Transverse colon (tissue), 4 donors: ENCODE measurements at places on chromosomes 4 and X. TPM values are rescaled to one million over a fixed set of nuclear protein-coding genes. Genes with fewer than 3 reads are reported as not detected.
A peak's percentile ranks its signal among the peaks of the same experiment; 100 is the strongest.

The PNMA6F gene
- total RNA-seq = not detected

The S100P gene
- total RNA-seq = not detected

The SHOX gene
- total RNA-seq = 0.16 TPM

The TMPRSS11D gene
- not detected for total RNA-seq

The EVC2 gene
- 10.5 TPM for total RNA-seq

The NEUROG2 gene
- total RNA-seq = not detected

The RAB9B gene
- 1.7 TPM for total RNA-seq

The BEX4 gene
- 27.5 TPM for total RNA-seq

The ABLIM2 gene
- 11.1 TPM for total RNA-seq

- no peak for DNase-seq
Observed at GRCh38 chr4:89889289-89889688, 5.4 kb upstream of the MMRN1 start.

DNA sequence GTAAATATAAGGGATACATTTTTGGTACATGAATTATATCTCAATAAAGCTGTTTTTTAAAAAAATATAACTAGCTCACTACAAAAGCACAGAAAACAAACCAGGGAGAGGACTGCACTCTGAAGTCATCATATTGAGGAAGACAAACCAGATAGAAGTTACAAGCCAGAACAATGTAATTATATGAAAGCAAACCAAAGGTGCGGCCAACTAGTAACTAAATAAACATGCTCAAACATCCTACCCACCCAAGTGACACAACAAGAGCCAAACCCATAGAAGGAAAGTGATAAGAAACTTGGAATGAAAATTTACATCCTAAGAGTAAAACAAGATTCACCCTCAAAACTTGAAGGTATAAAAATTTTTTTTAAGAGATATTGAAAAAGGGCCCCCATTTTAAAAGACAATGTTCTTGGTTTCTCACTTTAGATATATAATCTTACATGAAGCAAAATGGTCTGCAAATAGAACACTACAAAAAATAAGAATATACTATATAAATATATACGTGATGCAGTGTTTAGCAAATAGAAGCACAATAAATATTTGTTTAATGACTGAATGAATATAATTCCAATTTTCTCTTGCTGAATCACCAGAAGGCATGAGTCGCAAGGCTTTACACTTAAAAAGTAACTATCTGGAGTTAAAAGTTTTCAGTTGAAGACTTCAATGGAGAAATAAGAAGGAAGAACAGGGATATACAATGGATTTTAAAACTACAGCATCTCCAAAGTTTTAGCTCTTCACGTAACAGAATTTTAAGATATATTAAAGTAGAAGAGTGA, 4.0 kb upstream of the SH3D19 start:
- no peak for DNase-seq

- no peak for DNase-seq
Observed at GRCh38 chr4:107452717-107453630, 267.1 kb downstream of the PAPSS1 start.

DNA sequence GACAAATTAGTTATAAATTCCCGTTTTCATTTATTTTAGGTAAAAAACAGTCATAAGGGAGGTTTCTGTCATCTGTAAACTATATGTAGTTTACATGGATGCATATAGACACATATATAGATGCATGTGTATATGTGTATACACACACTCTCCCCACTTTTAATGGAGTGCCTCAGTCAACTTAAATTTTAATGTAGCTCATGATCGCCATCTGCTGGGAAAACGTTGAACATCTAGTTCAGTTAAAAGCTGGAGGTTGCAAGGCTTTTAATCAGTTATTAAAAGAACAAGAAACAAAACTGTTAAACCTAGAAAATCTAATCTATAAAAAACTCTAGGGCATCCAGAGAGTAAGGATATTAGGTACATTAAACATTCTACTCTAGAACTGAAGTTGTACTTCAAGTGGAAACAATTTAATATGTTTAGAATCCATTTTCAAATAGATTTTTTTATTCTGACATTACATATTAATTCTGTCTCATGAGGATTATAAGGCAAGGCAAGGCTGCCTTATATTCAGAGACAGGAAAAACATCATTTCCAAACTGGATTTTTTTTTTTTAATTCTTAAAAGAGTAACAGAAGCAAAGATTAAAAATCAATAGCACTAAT, 122.6 kb downstream of the SHISA3 start:
- DNase-seq = peak; percentile 18

GRCh38 chr4:94232519-94232918, 24.9 kb downstream of the SMARCAD1 start:
- no peak for DNase-seq

DNA sequence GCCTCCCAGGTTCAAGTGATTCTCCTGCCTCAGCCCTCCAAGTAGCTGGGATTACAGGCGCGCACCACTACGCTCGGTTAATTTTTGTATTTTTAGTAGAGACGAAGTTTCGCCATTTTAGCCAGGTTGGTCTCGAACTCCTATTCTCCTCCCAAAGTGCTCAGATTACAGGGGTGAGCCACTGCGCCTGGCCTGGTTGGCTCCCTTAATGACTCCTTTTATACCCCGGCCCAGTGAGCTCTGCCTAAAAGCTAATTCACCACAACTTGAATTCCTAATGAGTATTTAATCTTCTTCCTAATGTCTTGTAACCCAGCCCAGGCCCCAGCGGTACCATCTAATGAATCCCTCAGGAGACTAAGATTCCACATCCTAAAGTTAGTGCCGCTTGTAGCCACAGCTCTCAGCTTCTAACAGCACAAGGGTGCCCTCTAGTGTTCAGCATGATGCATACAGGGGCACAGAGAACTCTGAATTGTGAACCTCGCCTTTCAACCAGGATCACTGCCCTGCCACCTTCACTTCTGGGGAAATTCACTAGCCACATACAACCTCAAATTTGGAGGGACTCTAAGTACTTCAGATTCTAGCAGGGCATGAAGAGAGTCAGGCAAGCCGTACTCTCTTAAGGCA, 89.5 kb downstream of the OR13H1 start:
- DNase-seq = peak; percentile 43

DNA sequence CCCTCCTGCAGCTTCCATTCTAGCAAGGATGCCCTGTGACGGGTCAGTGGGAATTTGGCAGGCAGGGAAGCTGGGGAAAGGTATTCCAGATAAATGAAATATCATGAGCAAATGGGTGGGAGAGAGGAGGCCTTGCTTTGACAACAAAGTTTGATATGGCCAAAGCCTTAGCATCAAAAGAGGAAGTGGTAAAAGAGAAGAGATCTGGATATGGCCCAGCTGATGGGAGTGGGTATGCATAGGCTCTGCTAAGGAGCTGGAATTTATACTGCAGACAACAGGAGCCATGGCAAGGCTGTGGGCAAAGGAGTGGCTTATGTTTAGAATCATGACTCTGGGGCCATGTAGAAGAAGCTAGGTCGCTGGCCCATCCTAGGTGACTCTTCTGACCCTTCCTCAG, 89.2 kb downstream of the PJA1 start:
- DNase-seq = no peak

DNA sequence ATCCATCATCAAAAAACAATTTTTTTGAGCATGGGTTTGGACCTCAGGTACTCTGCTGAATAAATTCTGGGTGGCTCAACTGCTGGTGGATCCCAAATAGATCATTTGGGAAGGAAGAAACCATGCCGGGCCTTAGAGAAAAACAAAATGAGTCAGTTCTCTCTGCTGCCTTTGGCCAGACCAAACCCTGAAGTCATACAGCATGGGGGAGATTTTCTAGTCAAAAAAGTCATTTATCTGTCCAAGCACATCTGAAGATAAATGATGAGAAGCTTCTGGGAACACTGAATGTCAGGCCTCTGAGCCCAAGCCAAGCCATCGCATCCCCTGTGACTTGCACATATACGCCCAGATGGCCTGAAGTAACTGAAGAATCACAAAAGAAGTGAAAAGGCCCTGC, 261.4 kb downstream of the DHX15 start:
- no peak for DNase-seq

GRCh38 chr4:2886161-2886560, 42.5 kb downstream of the ADD1 start:
- no peak for DNase-seq

- no peak for DNase-seq
Observed at GRCh38 chrX:109842611-109843010, 109.6 kb upstream of the ACSL4 start.

DNA sequence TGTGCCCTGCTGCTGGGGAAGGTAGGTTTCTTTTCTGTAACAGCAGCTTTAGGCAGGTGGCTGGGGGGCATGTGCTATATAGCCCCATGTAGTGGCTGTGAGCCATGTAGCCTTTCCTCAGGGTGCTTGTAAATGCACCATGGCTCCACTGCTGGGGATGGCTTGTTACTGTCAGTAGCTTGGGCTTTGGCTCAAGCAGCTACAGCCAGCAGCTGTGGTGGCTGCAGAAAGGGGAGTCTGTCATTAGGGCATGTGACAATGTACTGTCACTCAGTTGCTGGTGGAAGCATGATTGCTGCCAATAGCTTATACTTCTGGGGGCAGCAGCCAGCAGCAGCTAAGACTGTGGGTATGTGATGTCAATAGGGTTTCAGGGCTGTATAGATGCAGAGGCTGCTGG, 33.9 kb upstream of the DDIT4L start:
- no peak for DNase-seq

DNA sequence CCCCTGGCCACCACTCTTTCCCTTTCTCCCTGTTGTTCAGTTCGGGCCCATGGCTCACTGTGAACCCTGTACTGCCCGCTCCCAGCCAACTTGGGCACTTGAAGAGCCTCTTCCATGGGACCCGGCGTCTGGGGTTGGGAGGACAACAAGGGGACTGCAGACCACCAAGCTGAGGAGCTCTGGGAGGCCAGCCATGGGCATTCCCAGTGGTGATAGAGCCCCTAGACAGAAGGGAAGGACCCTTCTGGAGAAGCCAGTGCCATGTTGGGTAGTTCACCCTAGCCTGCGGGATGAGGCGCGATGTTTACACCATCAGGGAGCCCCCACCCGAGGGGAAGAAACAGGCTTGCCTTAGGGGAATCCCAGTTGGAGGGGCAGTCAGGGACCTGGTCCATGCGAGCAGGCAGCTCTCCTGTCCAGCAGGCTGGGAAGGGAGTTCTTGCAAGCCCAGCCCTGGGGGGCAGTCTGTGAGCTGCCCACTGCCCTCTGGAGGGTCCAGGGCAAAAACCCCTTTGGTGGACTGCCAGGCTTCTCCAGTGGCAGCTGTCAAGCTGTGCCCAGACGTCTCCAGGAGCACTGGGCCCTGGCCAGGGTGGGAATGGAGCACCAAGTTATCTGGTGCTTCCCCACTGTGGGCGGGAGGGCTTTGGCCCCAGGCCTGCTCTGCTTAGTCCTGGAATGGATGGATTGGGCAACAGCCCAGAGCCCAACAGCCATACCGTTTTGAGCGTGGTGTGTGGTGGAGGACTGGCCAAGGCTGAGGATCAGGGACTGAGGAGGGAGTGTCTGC, 23.7 kb upstream of the UBA1 start:
- no peak for DNase-seq

GRCh38 chr4:40986375-40986774, 228.0 kb downstream of the APBB2 start:
- DNase-seq = no peak

DNA sequence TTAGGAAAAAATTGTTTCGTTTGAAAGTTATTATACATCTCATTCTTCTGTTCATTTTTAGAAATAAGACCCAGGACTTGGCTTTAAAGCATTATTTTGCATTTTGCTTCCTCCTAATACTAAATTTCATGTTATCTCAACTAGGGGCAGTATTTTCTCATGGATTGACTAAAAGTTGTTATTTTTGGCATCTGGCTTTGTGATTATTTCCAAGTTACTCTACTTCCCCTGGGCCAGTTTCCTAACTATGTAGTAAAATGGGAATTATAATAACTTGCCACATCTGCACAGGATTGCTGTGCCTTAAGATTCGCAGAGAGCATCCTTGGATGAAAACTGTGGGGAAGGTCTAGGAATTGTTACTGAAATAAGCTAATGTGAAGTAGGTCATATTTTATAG, 3.0 kb downstream of the RBPJ start:
- no peak for DNase-seq

DNA sequence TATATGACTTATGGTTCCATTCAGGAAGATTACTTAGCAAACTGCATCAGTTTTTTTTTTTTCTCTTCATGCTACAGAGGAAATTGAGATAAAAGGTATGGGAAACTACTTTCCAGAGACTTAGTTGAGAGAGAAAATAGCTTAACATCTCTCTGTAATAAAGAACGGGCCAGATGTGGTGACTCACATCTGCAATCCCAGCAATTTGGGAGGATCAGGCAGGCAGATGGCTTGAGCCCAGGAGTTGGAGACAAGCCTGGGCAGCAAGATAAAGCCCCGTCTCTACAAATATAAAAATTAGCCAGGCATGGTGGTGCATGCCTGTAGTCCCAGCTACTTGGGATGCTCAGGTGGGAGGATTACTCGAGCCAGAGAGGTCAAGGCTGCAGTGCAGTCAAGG, 271.2 kb upstream of the TENM3 start:
- DNase-seq = no peak

DNA sequence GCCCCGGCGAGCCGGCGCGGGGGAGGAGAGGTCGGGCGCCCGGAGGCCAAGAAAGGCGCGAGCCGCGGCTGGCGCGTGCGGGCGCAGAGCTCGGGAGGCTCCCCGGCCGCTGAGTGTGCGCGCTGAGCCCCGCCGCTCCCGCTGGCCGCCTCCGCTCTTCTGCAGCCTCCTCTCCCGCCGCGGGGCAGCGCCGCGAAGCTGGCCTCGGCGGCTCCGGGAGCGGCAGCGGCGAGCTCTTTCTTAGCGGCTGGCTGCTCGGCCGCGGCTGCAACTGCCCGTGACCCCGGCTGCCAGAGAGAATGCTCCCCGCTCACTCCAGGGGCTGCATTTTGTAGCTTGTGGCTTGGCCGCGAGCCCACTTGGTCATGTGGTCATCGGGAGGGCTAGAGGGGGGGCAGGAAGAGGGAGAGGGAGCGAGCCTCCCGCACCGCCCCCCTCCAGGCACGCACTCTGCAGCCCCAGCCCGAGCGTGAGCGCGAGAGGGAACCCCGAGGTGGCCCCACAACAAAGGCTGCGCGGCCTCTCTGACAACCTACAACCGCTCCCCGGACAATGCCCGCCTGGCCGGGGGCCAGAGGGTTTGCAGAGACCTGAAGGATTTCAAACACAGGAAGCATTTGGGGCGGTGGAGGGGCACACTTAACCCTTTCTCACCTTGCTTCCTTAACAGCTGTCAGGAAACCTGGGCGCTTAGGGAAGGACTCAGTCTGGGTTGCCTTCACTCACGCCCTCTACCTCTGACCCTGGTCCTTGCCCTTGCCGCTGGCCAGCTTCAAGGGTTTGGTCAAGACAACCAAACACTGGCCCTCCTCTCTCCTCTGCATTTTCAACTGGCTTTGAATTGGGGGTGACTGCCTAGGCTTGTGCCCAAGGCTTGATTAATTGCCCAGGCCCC, at the start of gene APLN:
APLN (minus strand) TSS at position 305 of the 895 bp plus-strand sequence. CDS start 326 bp downstream, outside the sequence.
- DNase-seq = no peak

- no peak for DNase-seq
Observed at GRCh38 chr4:84401701-84402306, 97.3 kb downstream of the NKX6-1 start.

DNA sequence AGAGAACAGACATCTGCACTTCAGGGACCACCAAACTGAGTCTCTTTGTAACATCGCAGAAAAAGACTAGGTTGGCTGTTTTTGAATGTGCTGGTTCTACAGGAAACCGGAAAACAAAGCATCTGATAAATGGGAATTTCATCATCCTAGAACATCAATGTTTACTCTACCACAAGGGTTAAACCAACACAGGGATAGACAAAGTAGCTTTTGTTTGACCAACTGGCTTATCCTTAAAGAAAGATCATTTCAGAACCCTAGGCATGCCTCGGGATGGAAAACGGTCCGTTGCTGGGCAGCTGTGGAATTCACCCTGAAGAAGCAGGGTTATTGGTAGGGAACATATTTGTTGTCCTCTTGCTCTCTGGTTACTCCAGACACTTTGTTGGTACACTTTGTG, 2355.5 kb upstream of the AGA start:
- DNase-seq = no peak
